ENCODE measurements at places on chromosomes 3 and 15.
A peak's percentile ranks its signal among the peaks of the same experiment; 100 is the strongest.

- no peak for DNase-seq
These were observed 159.8 kb downstream of the ALCAM start for GRCh38 chr3:105526360-105527111.

DNA sequence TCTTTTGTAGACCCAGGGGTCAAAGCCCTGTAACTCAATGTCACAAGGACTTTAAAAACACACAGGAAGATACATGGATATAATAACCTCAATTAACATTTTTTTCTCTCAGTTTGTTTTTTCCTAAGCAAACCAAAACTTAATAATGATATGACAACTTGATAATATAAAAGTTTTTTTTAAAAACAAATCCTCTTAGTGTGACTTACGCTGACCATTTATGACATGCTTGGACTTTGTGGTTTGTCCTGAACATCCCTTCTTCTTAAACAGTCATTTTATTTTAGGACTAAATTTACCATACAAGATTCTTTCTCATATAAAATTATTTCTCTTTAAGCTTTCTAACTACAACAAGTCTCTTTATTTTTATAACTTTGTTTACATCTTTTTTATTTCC lies 25.4 kb upstream of the FAM3D start:
- no peak for DNase-seq

DNA sequence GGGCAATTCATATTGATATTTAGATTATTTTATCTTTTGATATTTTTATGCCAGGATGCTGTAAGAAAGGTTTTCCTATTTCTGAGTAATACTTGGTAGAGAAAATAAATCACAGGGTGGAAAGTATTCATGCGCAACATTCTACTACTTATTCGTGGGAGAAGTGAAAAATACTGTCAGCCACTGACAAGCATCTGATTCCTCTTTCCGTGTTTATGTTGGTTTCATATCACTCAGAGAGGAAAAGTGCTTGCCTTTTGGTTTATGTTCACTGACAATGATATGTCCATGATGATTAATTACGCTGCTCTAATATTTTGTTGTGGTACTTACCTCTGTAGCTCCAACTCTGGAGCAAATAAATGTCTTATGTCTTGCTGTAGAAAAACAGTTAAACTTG lies 429.4 kb downstream of the EDEM1 start:
- DNase-seq = no peak

DNA sequence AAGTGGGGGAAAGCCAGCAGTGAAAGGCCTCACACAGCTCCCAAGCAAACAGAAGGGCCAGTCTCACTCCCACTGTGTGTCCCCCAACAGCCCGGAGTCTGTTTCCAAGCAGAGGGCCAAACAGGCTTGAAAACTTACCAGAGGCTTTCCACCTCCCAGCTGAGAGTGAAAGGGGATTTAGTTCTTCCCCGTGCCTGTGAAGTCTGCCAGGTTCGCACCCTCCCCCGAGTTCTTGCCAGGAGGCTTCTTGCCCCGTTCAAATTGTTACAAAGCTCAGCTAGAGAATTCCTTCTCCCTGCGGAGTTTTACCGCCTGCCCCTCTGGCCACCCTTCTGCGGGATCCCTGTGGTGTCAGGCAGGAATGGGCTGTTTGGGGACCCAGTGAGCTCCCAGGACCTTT lies 68.0 kb upstream of the WNT7A start:
- DNase-seq = no peak

- peak; percentile 28 for DNase-seq
These were observed 67.6 kb upstream of the HACD2 start for GRCh38 chr3:123652342-123652984.

GRCh38 chr3:116141724-116142123 lies 303.6 kb downstream of the LSAMP start:
- DNase-seq = no peak

- DNase-seq = no peak
These were observed at the start of gene FSTL1 for GRCh38 chr3:120450600-120451271. Gene FSTL1, minus strand, starts transcription at chr3:120450992. Its CDS starts 246 bp downstream, at chr3:120450746.

GRCh38 chr3:100634493-100635272 lies 25.3 kb downstream of the ADGRG7 start:
- DNase-seq = no peak

- no peak for DNase-seq
These were observed 106.5 kb downstream of the ECT2 start for GRCh38 chr3:172856795-172857742.

DNA sequence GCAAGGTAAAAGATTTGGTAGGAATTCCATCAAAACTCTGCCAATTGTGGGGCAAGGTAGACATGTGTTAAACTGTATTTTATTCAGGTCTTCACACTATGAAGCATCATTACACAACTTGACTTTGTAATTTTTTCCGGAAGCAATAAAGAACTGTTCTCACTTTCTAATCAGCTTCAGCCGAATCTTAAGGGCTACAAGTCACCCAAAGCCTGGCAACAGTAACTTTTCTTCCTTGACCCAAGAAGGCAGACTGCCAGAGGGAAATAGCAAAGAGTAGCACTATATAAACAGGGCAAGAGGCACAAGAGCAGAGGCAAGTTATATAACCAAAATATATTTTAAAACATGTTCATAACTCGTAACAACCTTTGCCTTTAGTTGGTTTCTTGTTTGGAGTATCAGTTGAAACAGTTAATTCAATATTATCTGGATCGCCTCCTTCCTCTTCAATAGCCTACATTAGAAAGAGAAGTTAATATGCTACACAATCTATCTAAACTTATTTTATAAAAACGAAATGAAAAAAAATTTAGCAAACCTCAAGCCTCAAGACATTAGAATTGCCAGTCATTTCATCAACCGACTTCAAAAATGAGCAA lies 1.4 kb downstream of the SLTM start:
- peak; percentile 9 for DNase-seq

GRCh38 chr3:190568036-190568435 lies 54.2 kb downstream of the IL1RAP start:
- DNase-seq = no peak

GRCh38 chr3:6097021-6097420 lies 763.9 kb upstream of the GRM7 start:
- DNase-seq = no peak

DNA sequence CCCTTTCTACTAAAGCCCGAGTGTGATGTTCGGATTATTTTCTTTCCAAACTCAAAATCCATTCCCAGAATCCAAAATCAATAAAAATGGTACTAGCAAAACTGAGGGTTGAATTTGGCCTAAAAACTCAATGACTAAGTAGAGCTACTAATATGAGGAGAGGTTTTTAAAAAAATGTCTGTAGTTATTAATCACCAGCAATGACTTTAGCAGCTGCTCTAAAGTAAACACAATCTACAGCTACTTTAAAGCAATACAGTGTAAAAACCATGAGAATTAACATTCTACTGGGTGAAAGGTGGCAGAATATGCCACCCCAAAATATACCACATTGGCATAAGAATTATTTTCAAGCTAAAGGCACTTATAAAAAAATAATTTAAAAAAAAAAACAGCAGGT lies 23.5 kb downstream of the FHIT start:
- DNase-seq = no peak

GRCh38 chr3:193702967-193703366 lies 110.0 kb downstream of the OPA1 start:
- no peak for DNase-seq

GRCh38 chr3:31853580-31853979 lies 127.5 kb downstream of the OSBPL10 start:
- DNase-seq = no peak

GRCh38 chr15:62599791-62600777 lies 435.0 kb upstream of the C2CD4B start:
- DNase-seq = no peak

DNA sequence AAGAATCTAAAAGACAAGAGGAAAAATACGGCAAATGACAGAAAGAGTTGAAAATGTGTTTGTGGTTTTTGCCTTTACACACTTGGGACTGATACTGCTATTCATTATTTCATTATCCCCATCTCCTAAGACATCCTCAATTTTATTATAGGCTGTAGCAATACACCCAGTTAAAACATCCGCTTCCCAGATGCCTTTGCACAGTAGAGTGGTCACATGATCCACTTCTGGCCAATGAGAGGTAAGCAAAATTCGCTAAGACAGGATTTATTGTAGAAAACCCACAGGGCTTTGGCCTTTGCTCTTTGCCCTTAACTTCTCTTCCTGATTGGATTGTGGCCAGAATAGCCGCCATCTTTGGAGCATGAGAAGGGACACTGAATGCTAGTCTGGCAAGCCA lies 53.2 kb upstream of the BOC start:
- DNase-seq = no peak

Data from CD4-positive, alpha-beta T cell treated with Interleukin-15 for 4 hours (primary cell).